ENCODE measurements at places on chromosomes 2 and 18.

DNA sequence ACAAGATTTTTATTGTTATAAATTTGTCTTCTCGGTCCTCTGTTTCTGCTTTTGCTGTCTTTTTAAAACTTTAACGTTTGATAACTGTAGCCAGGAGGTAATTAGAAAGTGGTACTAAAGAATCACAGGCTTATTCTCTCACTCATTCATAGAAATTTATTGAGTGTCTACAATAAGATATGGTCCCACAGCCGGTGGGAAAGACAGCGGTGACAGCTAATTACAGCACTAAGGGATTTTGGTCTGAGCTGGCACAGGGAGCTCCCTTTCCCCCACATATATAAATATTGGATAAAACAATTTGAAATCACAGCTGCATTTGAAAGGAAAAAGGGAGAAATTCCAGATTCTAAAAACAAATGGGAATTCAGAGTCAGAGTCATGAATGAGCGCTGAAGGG is 93.1 kb upstream of the CAPN13 start:
- no peak for DNase-seq

- DNase-seq: peak; percentile 79
Measured at GRCh38 chr2:207008105-207008990, 69.0 kb downstream of the CPO start.

- DNase-seq: no peak
Measured at GRCh38 chr2:65067806-65068553, 11.8 kb downstream of the CEP68 start.

GRCh38 chr2:215528555-215528954 is 92.7 kb upstream of the FN1 start:
- DNase-seq: peak; percentile 98

DNA sequence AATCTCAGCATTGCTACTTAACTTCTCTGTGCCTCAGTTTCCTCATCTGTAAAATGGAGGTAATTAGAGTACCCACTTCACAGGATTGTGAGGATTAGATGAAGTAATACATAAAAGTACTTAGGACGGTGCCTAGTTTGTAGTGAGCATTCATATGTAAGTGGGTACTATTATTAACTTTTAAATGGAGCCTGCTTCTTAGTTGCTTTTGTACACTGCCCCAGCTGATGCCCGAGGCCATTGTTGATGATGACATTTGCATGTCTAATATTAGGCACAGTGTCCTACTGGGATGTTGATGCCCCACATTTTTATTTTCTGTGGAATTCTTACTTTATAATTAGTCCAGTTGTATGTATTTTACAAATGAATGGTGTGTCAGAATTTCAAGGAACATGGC is 79.7 kb upstream of the STON1 start:
- DNase-seq: no peak

DNA sequence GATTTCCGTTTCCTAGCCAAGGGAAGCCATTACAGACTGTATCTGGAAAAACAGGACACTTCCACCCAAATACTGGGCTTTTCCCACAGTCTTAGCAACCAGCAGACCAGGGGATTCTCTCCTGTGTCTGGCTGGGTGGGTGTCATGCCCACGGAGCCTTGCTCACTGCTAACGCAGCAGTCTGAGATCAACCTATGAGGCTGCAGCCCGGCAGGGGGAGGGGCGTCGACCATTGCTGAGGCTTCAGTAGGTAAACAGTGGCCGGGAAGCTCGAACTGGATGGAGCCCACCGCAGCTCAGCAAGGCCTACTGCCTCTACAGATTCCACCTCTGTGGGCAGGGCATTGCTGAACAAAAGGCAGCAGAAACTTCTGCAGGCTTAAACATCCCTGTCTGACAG is 131.1 kb downstream of the KIAA1328 start:
- DNase-seq: no peak

Measured in EL (cell line).